ENCODE measurements at places on chromosomes 12 and 14.

DNA sequence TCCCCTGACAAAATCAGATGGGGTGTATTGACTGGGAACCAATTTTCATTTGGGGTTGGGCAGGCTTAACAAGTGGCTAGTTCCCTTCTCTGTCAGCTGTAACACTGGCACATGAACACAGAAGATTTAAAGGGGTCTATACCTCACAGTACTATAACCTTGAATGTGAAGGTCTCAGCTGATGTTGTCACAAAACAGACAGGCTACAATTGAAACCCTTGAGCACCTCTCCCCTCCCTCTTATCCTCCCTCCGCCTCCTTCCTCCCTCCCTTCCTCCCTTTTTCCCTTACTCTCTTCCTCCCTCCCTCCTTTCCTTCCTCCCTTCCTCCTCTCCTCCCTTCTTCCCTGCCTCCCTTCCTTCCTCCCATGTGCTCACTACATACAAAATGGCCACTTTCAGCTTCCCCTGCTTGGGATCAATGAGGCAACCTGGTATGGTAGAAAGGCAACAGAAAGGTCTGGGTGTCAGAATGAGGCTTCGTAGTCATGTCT is 262.4 kb downstream of the TTC6 start:
- no peak for DNase-seq

GRCh38 chr12:40216516-40217288 is 8.1 kb upstream of the LRRK2 start:
- no peak for DNase-seq

DNA sequence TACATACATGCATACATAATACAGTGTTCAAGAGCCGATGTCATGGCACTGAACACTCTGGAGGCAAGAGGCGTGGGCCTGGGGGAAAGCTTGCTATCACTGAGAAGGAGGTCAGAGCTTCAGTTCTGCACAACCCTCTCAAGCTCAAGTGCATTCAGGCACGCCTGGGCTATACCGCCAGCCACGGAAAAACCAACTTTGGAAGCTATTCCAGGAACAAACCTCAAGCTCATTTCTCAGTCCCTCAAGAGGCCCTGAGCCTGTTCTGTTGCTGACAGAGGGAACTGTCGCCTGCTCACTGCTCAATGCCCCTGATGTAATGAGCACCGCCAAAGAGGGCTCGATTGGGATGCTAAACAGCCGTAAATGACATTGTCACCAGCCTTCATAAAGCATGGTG is 9.2 kb downstream of the NOS1 start:
- no peak for DNase-seq

- no peak for DNase-seq
These were observed 12.4 kb downstream of the LGR5 start for GRCh38 chr12:71452006-71452405.

DNA sequence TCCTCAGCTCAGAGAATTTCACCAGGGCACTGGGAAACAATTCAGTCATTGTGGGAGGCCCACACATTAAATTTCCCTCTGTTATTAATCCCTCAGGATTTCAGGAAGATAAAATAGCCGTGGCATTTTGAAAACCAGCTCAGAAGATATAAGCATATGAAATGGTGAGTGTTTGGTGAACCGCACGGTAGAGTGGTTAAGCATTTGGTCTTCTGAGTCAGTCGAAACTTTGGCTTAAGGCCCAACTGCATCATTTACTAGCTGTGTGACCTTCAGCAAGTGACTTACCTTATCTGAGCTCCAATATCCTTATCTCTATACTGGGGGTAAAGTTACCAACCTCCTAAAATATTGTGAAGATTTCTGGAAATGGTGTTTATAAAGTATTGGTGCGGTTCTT is 5.2 kb upstream of the VRK1 start:
- no peak for DNase-seq

DNA sequence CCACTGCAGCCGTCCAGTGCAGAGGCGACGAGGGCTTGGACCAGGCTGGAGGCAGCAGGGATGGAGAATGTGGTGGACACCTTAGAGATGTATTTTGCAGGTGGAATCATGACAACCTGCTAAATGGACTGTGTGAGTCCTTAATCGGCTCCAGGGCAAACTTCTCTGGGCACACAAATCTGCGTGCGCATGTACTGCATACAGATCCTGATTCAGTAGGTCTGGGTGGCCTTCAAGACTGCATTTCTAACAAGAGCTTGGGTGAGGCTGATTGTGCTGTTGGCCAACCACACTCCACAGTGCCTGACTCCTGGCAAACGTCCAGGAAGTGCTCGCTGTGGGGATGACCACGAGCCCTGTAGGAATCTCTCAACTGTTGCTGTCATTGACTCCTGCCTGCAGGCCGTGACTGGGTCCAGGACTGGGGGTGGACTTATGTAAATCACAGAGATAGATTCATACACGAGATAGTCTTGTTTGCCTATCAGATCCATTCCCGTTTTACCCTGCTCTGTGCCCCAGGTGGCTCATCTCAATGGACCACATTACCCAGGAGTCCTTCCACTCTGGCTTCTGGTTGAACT is 27.2 kb downstream of the JDP2 start:
- DNase-seq = no peak

DNA sequence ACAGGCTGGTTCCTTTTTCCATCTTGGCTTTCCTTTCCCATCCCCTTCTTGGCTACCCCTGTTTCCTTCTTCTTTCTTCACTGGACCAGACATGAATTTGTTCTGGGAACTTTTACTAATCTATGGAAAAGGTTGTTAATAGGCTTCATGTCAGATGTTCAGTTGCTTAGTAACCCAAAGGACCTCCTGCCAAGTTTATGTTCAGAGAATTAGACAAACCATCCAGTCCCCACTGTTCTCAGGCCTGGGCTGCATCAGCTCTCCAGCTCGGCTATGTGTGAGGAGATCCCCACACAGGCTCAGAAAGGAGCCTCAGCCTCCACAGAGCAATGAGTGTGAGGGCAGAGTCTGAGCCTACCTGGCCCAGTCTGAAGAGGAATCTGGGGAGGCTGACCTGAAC is 78.0 kb downstream of the AKAP6 start:
- no peak for DNase-seq

GRCh38 chr12:74646831-74647230 is 109.2 kb downstream of the ATXN7L3B start:
- DNase-seq = peak; percentile 8

DNA sequence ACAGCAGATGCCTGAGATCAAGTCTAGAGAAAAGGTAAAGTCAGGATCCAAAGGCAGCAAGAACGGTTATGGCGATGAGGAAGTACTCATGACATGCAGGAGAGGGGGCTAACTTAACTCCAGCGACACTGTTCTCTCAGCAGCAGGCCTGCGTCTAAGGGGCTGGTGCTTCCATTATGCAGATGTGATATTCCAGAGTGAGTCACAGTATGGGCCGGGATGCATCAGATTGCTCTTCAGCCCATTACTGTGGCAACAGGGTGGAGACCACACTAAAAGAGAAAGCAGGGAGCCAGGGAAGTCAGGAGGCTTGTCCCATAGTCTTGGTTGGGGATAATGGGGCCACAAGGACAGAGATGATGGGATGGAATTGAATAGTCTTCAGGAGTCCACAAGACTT is 151.8 kb upstream of the NTF3 start:
- DNase-seq = no peak

GRCh38 chr12:53299101-53299453 is 418 bp upstream of the MYG1 start:
- DNase-seq = peak; percentile 56

DNA sequence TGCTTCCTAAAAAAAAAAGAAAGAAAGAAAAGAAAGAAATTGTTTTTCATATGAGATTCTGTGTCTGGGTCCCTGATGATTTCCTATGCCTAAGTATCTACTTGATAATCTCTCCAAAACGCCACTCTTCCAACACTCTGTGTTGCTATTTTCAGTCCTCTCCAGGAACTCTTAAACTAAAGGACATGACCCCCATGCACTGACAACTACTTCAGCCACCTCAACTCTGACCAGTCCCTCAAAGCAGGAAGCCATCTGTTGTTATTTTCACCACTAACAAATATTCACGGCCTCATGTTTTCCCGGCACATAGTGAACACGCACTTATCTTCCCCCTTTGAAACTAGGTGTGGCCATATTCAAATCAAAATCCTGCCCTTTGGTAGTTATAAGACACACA is 259.3 kb downstream of the PPFIA2 start:
- DNase-seq = no peak

DNA sequence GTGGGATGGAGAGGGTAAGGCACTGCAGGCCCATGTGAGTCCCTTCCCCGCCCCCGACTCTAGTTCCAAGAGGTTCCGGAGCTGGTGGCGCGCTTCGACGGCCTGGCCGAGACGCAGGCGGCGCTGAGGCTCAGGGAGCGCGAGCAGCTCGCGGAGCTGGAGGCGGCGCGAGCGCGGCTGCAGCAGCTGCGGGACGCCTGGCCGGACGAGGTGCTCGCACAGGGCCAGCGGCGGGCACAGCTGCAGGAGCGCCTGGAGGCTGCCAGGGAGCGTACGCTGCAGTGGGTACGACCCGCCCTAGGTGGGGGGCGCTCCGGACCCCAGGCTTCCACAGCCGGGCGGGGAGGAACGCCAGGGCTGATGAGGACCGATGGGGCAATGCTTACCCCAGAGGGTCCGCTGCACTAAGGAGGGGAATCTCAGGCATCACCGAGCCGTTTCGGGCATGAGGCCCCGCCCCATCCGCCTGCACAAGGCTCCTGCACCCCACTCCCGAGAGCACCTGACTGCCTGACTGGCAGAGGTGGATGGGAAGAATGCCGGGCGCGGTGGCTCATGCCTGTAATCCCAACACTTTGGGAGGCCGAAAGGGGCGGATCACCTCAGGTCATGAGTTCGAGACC is 4.9 kb downstream of the CFAP73 start:
- DNase-seq = no peak

DNA sequence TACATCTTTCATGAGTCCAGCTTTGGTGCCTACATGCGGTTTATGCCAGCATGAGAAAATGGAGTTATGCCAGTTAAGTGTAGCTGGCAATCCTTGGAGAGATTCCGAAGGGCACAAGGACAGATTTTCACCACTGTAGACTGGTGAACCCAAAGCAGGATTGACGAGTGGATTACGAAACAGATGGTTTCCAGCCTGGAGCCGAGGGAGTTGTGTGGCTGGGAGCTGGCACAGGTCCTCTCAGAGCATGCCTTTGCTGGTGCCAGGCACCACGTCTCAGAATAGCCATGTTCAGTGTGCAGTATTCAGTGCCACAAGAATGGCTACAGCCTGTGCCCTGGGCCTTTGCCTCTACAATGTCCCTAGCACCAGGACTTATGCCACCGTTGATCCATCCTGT is 13.2 kb downstream of the KCNH3 start:
- no peak for DNase-seq

- no peak for DNase-seq
These were observed 1145.8 kb downstream of the GALC start for GRCh38 chr14:86847140-86847539.

- no peak for DNase-seq
These were observed 12.9 kb downstream of the COPS7A start for GRCh38 chr12:6736754-6737153.

DNA sequence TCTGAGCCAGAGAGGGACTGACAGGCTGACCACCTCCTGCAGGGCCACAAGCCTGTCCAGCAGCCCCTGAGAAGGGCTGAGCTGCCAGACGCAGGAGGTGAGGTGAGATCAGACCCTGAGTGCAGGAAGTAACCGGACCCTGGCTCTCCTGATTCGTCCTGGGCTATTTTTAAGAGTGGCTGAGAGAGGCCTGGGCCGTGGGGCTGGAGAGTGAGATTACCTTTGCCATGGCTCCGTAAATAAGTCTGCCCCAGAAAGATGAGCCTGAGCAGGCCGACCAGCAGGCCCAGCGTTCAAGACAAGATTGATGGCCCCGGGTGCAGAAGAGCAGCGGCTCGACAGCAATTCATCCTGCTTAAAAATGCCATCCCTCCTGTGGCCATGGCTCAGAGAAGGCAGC is 54.2 kb downstream of the SPTB start:
- DNase-seq = no peak

- no peak for DNase-seq
These were observed 146.8 kb downstream of the CHST11 start for GRCh38 chr12:104603545-104603973.

- DNase-seq = no peak
These were observed 251.3 kb upstream of the RPL10L start for GRCh38 chr14:46902837-46903236.

DNA sequence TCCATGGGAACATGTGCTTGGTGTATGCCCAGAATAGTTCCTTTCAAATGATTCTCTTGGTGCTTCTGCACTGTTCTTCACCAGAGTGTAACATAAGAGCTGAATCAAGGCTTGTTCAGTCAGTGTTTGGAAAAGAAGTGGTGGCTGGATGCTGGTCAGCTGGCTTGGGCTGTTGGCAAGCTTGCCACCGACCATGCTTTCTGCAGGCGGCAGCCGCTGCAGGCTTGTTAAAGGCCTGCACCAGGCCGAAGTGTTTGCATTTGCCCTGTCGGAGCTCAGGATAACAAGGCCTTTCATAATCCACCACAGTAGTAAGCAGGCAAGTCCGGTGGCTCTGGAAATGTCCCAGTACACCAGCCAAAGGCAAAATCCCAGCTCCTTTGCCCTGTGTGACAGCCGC is 26.9 kb downstream of the DAAM1 start:
- no peak for DNase-seq

DNA sequence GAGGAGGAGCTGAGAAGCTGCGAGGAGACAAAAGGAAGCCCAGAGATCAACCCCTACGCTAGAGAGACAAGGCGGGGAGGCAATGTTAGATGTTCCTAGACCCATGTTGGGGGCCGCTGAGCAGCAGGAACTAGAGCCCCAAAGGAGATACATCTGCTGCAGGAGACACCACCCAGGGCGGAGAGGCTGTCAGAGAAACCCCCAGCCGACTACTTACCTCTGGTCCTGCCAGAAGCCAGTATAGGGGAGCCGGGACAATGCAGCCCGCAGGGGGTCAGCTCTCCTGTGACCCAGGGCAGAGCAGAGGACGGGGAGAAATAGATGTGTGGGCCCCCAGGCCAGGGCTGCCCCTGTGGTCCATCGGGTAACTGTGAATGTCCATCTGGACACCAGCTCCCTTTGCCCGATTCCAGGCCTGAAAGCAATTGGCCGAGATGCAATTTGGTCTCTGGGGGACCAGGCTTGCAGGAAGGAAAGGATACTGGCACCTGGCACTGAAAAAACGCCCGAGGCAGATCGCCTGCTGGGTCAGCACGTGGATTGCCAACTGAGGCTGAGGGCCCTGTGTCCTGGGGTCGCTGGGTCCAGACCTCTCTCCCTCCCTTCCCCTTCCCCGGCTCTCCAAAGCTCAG is 34.9 kb downstream of the SYNE3 start:
- DNase-seq = no peak

- DNase-seq = no peak
These were observed 8.2 kb downstream of the ANG start for GRCh38 chr14:20696764-20697163.

DNA sequence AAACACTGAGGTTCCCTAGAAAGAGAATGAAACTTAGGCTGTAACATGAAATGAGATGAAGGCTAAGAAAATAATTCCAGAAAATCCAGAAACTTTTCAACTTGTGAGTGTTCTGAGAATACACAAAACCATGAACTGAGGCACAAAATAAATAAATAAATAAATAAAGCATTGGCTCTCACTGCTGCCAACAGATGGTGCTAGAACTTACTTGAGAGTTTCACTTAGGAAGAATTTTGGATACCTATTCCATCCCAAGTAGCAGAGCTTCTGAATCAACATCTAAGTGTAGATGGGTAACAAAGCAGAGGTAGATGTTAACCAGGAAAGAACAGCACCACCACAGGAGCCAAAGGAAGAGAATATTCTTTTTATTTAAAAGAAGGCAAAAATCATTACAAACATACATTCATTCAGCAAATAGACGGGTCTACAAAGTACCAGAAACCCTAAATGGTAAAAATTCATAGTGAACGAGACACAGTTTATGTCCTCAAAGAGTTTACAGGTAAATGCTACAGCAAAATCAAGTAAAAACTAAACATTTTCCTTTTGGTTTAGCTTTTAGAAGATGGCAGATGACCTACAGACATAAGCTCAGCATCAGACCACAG is 16.7 kb downstream of the EPS8 start:
- DNase-seq = no peak

Data from COLO829 (cell line).